ENCODE measurements at places on chromosomes 6 and 20.

DNA sequence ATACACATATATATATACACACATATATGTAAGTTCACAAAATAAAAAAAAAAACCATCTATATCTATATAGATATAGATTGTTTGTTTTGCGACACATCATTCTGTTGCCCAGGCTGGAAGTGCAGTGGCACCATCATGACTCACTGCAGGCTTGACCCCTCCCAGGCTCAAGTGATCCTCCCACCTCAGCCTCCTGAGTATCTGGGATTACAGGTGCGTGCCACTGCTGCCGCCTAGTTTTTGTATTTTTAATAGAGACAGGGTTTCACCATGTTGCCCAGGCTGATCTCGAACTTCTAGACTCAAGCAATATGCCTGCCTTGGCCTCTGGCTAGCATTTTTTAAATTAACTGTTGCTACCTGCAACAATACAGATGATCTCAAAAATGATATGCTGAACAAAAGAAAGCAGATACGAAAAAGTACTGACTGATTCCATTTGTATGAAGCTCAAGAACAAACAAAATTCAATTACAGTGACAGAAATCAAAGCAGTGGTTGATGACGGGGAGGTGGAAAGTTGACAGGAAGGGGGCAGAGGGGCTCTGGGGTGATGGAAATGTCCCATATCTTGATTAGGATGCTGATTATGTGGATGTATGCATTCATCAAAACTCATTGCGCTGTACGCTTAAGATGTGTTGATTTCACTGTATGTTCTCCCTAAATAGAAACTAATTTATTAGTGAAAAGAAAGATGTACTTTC, 49.6 kb downstream of the ATXN1 start:
- no peaks in the 10 kb centered on the region for H3K4me1 ChIP-seq
- H3K27me3 ChIP-seq, result no peaks in the 10 kb centered on the region
- no peaks in the 10 kb centered on the region for H3K36me3 ChIP-seq
- no peak overlapping the region for H3K4me3 ChIP-seq

GRCh38 chr6:138004430-138005287, 102.6 kb downstream of the PERP start:
- H3K36me3 ChIP-seq, result no peaks in the 10 kb centered on the region
- no peaks in the 10 kb centered on the region for H3K27me3 ChIP-seq
- DNase-seq, result no peak
- H3K27ac ChIP-seq, result no peak overlapping the region

DNA sequence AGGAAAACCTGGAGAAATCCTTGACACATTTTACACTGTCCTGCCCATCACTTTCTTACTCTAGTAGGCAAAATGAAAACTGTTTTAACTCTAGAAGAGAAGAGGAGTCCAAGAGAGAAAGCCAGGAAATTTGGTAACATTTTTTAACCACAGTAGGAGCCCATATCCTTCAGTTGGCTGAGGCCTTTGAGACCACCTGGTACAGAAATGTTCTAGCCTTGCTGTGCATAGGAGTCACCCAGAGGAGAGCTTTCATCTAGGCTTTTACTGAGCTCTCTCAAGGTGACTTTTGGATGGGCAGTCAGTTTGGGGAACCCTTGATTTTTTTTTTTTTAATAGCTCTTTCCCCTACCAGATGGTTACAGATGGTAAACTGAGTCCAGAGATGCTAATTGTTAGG, 25.0 kb downstream of the LRRN4 start:
- no peaks in the 10 kb centered on the region for H3K4me1 ChIP-seq
- no peak for DNase-seq
- no peak overlapping the region for H3K27ac ChIP-seq

DNA sequence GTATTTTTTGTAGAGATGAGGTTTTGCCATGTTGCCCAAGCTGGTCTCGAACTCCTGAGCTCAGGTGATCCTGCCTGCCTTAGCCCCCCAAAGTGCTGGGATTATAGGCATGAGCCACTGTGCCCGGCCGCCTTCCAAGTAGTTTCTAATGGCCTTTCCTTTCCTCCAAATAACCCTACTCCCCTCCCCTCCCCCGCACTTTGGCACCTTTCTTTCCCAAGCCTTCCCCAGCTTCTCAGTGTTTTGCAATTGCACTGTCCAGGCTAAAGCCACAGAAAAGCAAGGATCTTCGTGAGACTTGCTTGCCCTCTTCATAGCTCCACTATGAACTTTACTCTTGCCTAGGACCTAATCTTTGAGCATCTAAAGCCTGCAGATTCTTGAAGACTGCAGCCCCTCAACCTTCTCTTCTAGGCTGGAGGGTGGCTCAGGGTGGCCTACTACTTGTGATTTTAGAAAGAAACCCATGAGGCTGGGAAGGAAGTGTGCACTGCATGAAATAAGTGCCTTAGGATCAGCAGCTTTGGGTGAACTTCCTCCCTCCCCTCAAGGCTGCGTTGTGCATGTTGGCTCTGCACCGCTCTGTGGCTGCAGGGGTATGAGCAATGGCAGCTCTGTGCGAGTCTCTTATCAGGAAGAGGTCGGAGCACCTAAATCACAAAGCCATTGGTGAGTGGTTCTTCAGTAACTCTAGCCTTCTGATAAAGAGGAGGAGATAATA, 152.4 kb upstream of the SNX9 start:
- no peak overlapping the region for H3K4me3 ChIP-seq
- H3K27me3 ChIP-seq, result no peaks in the 10 kb centered on the region
- H3K36me3 ChIP-seq, result no peaks in the 10 kb centered on the region
- no peak for DNase-seq
- H3K4me1 ChIP-seq, result no peaks in the 10 kb centered on the region
- no peak overlapping the region for H3K27ac ChIP-seq
